CD4-positive, alpha-beta T cell treated with Interleukin-15 for 1 hour (primary cell): ENCODE measurements at places on chromosomes 3 and 15.

DNA sequence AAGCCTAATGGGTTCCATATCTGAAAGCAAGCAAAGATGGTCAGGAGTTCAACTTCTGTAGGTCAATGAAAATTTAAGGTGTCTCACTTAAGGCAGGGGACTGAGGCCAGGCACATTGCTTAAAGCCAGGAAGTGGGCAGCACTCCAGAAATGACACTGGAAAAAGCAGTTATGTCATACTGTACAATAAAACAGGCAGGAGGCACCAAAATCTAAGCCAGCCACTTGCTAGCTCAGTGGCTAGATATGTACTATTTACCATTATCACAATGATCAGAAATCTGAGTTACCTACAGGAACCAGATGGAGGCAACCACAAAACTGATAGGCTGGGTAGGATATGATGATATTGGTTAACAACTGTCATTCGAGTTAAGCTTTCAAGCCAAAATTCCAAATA, 57.3 kb downstream of the FRMD5 start:
- DNase-seq, result no peak

- DNase-seq, result no peak
These were observed 16.4 kb upstream of the FGD5 start for GRCh38 chr3:14802381-14802731.

- DNase-seq, result no peak
These were observed 2.9 kb upstream of the PRRT3 start for GRCh38 chr3:9955067-9955502.

- no peak for DNase-seq
These were observed 515.4 kb downstream of the FOXP1 start for GRCh38 chr3:71067977-71068654.

DNA sequence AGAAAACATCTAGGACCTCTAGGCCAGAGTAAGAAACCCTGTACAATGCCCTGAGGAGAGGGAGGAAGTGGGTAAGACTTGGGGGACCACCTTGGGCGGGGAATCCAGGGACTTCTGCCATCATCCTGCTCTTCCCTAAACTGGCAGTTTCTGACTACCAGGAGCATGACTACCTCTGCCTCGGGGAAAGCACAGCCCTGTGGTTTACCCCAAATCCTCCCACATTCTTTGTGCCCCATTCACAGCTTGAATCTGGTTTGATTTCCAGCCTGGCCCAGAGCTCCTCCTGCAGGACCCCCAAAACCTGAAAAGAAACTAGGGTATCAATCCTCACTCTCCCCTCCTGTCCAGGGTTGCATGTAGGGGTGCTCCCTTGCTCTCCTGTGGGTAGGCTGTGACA, 4.7 kb downstream of the C3orf18 start:
- DNase-seq, result no peak

DNA sequence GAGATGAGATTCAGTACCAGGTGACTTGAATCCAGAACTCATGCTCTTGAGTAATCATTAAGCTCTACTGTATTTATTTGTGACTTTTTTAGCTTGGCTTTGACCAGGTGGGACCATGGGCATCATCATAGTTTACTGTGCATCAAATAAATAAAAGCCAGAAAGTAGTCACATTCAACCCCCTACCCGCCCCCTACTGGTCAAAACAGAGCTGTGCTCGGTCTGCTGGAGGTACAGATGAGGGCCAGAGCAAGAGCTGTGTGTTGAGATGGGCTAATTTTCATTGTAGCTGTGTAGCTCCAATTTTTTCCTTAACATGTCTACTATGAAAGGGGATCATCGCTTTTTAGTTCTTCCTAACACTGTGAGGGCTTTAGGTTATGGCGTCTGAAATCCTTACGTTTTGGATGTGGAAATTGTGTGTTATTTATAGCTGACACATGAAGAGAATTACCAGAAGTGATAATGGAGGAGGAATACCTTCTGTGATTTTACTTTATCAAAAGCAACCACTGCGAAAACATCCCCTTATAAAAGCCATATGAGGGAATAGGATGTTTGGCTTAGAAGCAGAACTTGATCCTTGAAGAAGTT, 375.1 kb downstream of the PTPRG start:
- DNase-seq, result no peak

DNA sequence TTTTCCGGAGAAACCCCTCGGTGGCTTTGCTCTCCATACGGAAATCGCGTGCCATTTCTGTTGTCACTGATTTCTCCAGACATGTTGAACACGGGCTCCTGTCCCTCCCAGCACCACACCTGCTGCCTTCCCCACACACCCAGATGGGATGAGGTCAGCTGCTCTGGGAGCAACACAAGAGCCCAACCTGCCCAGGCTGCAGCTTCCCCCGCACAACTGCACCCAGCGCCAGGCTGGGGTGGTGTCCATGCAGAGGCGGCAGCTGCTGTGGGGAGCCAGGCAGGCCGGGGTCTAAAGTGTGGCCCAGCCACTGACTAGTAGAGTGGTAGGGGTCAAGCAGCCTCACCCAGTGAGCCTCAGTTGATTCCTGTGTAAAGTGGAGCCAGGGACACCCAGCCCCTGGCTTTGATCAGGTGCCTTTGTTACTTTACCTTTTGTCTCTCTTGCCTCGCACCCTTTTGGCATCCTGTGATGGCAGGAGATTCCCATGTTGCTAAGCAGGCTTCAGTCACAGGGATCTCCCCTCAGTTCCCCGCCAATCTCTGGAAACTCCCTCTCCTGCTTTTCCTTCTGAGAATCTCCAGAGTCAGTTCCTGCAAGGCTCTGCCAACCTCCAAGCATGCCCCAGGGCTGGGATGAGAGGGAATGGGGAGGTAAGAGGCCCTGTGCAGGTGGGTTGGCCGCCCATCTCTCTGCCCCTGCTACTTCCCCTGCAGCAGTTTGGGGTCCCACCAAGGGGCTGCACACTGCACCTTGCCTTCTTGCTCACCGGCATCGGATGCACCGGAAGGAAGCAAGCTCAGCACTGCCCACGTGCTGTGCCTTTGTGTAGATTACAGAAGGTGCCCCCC, 91.8 kb upstream of the ALDH1A3 start:
- DNase-seq, result no peak

GRCh38 chr15:74383286-74383685, 15.8 kb upstream of the CYP11A1 start:
- no peak for DNase-seq

GRCh38 chr15:54502416-54503075, 524.3 kb downstream of the UNC13C start:
- no peak for DNase-seq

- no peak for DNase-seq
These were observed 252.7 kb downstream of the ROBO1 start for GRCh38 chr3:79515072-79515471.

- no peak for DNase-seq
These were observed 892 bp downstream of the NMD3 start for GRCh38 chr3:161221806-161222600.

DNA sequence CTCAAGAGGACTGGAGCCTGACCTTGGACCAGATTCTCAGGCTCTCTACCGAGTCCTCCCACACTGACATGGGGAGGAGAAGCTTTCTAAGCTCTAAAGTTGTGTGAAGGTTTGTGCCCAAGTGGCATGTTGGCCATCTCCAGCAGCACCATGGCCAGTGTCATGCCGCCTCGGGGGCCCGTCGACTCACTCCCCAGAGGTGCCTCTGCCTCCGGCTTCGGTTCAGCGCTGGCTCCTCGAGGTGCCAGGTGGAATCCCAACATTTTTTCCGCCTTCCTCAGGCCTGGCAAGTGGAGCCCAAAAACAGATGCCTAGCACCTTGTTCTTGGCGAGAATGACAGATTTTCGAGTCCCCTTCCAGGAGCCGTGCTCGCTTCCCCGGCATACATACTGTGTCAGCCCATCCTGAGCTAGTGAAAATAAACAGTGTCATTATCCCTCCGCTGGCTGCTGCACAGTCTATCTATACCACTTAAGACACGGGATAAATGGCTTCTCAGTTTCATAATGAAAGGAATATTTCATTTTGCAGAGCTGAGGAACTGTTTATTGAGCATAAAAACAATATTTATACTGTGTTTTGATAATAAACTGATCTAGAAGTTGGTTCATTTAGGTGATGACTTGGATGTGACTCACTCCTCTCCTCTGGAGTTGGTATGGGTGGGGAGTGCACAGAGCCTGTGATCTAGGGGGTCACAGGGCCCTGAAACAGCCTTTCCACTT, 328.5 kb upstream of the TLE3 start:
- no peak for DNase-seq
